ENCODE measurements at places on chromosomes 7 and 10.
A peak's percentile ranks its signal among the peaks of the same experiment; 100 is the strongest.

- no peak for DNase-seq
Observed at GRCh38 chr7:131124001-131124629, 203.6 kb upstream of the MKLN1 start.

DNA sequence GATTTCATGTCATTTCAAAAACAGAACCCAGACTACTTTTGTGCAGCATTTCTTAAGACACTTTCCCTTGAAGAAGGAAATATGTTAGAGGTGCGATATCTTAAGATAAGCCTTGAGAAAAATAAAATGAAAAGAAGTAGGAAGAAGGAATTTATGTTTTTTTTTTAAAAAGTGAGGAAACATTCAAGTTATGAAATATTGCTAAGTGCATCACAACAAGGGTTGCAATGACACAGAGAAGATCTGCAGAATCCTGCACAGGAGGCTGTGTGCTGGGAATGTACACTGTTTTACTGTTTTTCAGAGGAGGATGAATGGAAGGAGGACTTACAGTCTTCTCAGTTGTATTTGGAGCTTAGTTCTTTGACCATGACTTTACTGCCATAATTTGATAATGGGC is 79.8 kb upstream of the NME8 start:
- DNase-seq: no peak

DNA sequence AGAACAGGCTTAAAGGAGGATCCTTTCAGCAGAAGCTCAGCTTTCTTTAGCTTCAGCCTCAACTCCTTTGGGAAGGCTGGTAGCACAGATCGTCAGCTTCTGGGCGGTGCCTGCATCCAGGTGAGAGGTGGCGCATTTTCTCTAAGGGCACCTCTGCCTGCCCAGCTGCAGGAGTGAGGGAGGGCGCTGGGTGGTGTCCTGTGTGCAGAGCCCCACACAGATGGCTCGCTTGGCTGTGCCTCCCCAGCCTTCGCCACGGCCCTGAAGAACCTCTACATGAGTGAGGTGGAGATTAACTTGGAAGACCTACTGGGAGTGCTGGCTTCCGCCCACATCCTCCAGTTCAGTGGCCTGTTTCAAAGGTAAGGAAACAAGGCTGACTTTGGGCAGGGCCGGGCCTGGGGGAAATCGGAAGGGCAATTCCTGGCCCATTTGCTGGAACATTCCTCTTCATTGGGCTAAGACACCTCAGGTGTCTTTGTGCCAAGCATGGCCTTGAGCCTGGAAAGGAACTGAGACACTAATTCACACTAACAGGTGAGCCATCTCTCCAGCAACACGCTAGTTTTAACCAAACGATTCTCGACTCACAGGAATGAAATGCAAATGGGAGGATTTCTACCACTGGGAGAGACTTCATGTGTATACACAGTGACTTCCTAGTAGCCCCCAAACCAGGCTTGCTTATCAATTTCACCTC is 19.9 kb downstream of the BTBD16 start:
- DNase-seq: no peak

GRCh38 chr10:123101872-123102271 is 33.9 kb upstream of the HMX3 start:
- DNase-seq: no peak

DNA sequence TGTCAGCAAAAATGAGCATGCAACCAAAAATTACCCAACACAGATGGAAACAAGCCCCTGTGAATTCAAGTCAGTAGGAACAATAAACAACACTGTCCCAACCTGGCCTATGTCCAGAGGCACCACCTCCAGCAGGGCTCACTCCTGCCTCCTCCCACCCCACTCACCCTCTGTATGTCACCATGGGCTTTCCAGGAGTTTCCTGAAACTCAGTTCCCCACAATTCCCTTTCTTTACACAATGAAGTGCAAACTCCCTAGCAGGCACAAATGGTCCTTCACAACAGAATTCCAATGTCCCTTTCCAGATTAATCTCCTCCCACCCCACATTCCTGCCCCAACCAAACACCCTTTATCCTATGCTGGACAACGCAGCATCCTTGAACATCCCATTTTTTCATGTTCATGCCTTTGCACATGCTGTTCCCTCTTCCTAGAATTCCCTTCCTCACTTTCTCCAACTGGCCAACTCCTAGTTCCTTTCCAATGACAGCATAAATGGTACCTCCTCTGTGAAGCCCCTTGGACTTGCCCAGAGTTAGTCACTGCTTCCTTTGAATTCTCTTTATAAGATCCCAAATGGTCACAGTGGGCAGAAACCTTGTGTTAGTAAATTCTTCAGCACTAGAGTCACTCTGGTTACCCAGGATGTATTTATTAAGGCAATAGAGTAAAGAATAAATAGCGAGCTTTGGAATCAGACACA is 157.5 kb downstream of the SLIT1 start:
- no peak for DNase-seq

DNA sequence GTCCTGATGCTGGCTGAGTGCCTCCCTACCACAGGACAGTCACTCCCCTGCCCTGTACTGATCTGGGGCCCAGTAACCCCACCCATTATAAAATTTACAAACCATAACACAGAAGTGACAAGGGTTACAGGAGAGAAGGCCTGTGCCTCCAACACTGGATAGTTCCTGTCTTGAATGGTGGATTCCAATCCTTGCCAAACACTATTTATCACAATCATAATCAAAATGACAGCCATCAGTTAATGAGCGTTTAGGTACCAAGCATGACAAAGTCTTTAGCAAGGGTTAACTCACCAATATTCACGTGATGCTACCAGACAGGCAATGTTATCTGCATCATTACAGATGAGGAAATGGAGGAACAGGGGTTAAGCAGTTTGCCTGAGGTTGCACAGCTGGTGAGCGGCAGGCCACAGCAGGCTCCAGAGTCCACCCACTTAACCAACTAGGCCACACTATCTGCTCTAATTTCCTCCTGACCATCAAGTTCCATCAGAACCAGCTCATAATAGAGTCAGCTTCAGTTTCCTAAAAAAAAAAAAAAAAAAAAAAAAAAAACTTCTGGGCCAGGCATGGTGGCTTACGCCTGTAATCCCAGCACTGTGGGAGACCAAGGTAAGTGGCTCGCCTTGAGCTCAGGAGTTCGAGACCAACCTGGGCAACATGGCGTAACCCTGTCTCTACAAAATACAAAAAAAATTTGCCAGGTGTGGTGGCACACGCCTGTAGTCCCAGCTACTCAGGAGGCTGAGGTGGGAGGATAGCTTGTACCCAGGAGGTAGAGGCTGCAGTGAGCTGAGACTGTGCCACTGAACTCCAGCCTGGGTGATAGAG is 14.2 kb downstream of the PDLIM1 start:
- DNase-seq: no peak

DNA sequence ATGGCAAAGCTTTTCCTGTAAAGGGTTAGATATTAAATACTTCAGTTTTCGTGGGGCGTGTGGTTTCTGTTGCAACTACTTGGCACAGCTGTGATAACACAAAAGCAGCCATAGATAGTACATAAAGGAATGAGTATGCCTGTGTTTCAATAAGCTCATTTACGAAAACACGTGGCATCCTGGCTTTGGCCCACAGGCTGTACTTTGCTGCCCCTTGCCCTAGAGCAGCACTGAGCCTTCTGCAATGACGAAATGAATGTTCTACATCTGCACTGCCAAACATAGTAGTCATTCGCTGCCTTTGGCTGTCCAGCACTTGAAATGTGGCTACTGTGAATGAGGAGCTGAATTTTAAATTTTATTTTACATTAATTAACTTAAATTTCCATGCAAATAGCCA is 376.2 kb upstream of the TPK1 start:
- DNase-seq: no peak

GRCh38 chr10:80194373-80195045 is 10.8 kb downstream of the ANXA11 start:
- no peak for DNase-seq

DNA sequence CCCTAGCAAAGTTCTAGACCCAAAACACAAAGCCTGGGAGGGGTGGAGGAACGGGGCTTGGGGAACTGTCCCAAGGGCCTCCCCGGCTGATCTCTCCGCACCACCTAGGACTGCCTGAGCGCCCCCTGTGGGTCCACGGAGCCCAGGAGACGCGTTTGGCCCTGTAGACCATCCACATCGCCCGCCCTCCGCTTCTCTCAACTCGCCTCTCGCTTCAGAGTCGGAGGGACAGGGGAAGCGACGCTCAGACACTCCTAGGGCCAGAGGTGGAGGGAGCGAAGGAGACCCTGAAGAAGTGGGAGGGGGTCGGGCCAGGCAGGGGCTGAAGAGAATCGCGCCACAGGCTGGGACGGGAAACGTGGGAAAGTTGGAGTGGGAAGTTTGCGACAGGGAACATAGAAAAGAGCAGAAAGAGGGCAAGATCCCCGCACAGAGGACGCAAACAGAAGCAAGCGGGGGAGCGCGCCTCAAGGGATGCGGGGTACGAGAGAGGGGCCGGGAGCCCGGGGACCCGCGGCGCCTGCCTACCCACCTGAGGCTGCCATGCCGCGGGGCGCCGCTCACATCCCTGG is 378 bp downstream of the PIK3AP1 start:
- DNase-seq: no peak

DNA sequence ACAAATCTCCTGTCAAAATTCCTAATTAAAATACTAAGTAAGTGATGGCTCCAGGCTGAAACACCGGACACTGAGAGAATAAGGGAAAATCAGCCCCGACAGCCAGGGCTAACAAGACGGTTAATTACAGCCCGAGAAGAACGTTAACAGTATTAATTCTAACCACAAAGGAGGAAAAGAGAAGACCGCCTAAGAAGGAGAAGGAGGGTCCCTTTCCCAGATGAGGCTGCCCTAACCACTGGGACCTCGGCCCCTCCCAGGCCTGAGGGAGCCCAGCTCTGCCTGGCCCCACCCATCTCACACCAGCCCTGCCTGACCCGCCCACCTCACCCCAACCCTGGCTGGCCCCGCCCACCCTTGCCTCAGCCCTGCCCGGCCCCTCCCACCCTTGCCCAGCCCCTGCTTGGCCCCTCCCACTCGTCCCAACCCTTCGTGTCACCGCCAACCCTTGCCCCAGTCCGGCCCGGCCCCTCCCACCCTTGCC is 51.3 kb downstream of the PWWP2B start:
- DNase-seq: no peak

GRCh38 chr7:37912756-37913155 is 3.9 kb downstream of the SFRP4 start:
- no peak for DNase-seq

GRCh38 chr10:28263136-28263857 is 39.6 kb downstream of the MPP7 start:
- DNase-seq: no peak

DNA sequence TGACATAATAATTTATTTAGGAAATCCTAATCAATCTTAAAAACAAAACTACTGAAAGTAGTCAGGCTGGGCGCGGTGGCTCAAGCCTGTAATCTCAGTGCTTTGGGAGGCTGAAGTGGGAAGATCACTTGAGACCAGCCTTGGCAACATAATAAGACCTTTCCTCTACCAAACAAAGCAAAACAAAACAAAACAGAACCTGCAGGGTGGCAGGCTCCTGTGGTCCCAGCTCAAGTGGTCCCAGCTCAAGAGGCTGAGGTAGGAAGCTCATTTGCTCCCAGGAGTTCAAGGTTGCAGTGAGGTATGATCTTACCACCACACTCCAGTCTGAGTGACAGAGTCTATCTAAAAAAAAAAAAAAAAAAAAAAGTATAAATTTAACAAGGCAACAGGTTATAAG is 748.0 kb downstream of the CNTNAP2 start:
- DNase-seq: no peak

- DNase-seq: no peak
Observed at GRCh38 chr7:50801907-50802306, 19.2 kb upstream of the GRB10 start.

GRCh38 chr7:157017149-157017548 is 6.7 kb upstream of the MNX1 start:
- DNase-seq: no peak

DNA sequence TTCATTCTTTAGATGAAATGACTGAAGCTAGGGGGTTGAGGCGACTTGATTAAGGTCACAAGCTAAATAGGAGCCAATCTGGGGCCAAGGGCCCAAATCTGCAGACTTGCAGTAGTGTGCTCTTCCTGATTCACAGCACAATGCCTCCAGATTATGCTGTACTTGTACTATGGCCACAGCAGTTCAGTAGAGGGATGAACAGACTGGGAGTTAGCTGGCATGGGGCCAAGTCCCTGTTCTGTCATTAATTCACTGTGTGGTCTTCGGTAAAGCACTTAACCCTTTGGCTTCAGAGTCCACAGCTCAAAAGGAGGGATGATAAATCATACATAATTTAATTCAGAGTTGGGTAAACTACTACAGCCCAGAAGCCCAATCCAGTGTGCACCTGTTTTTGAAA is 196.8 kb downstream of the XPNPEP1 start:
- DNase-seq: peak; percentile 50

DNA sequence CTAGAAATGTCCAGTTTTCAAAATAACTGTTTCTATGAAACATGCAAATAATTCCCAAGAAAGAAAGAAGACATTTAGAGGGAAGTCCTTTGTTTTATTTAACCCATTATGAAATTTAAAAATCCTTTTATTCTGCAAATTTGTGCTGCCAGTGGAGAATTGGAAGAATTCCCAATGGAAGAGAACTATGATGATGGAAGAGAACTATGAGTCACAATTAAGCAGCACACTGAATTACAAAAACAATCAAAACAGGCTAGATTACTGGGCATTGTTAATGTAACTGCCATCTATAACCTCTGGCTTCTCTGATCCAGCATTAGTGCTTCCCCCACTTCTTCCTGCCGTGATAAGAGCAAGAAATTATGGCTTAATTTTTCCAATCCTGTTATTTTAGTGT is 126.2 kb upstream of the FEZF1 start:
- no peak for DNase-seq

DNA sequence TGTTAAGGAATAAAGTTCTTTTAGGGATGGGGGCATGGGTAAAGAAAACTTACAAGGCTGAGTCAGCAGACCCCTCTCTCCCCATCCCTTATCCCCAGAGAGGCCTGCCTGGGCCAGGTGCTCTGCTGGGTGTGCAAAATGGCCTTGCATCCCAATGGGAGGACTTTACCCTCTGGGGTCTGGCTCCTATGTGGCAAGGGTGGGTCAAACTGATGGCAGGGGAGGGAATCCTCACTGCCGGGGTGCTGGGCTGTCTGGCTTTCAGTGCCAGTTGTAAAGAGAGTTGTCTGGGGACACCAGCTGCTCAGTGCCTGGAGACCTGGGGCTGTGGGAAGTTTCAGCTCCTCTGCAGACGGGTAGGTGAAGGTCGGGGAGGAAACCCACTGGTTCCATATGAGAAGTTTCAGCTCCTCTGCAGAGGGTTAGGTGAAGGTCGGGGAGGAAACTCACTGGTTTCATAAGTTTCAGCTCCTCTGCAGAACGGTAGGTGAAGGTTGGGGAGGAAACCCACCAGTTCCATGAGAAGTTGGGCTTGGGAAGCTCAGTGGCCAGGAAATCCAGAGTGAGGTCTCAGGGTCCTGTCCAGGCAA is 127.2 kb upstream of the PODXL start:
- no peak for DNase-seq

DNA sequence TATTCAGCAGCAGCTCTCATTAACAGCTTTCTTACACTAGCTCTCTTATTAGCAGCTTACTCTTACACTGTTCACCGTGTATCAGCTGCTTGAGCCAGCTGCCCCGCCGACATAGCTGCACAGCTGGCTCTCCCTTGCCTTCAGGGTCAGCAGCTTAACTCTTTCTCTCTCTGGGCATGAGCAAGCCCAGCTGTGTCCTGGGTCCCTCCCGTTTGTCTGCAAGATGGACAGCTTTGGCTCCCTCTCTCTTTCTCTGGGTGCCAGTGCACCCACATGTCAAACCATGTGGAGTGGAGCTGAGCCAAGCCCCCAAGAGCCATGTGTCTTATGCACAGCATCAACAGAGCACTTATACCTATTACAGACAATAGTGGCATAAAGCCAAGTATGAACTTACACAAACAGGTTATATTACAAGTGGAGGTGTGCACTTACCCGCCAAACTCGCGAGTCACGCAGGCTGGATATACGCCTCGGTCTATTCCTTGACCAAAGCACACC is 35.7 kb upstream of the MTPAP start:
- peak; percentile 15 for DNase-seq
